Suppressor macrophage treated with lipopolysaccharide for 1 hour (primary cell): ENCODE measurements at places on chromosomes 1 and 21.
A peak's percentile ranks its signal among the peaks of the same experiment; 100 is the strongest.

GRCh38 chr1:59150577-59151386 lies 146.1 kb upstream of the FGGY start:
- DNase-seq, result peak; percentile 81

DNA sequence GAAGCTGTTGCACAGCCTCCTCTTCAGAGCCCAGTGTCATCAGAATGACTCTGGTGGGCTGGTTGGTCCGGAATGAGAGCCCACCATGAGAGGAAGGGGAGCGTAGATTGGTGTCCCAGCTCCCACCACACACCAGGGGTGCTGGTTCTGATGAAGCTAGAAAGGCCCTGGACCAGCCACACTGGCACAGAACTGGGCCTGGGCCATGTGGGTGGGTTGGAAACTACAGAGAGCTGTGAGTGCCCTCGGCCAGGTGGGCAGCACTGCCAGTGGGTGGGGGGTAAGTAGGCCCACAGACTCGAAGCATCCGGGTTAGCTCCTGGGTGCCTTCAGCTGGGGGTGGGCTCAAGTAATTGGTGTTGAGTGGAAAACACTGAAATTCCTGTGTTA lies 11.6 kb upstream of the TFF1 start:
- DNase-seq, result no peak

GRCh38 chr1:94323311-94324177 lies 86.2 kb upstream of the ARHGAP29 start:
- no peak for DNase-seq

DNA sequence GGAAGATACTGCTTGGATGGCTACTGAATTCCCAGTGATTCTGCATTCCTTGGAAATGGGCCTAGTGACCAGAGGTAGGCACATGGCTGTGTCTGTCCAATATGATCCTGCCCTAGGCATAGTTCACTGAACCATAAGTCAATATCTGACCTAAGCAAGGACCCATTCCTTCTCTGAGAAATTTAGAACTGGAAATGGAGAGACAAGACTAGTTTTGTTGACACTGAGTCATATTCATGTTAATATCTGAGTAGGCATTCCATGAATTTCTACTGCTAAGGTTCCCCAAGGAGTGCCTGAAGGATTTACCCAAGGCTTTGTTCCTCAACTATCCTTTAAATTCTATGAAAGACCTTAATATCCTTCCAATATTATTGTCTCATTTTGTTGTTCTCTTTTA lies 329.8 kb upstream of the BEND5 start:
- DNase-seq, result no peak

- peak; percentile 96 for DNase-seq
Measured at GRCh38 chr1:42682739-42683531, 717 bp downstream of the YBX1 start.

- no peak for DNase-seq
Measured at GRCh38 chr1:110151175-110151669, 928 bp downstream of the SLC6A17 start.

DNA sequence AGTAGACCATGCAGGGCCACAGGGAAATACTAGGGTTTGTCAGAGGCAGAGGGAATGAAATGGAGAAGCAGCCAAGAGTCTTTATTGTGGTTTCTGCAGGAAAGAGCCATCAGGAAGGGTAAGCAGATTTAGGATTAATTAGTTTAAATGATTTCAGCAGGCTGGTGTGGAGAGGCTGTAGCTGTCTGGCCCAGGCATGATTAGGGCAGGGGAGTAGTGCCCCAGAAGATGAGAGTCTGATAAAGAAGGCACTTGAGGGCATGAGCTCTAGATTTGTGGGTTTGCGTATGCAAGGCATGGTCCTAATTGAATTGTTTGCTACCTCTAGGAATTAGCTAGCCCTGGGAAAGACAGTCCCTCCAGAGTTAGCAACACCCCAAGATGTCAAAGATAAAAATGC lies 484.6 kb upstream of the PLXNA2 start:
- DNase-seq, result no peak

GRCh38 chr1:185377831-185378230 lies 60.8 kb upstream of the IVNS1ABP start:
- DNase-seq, result no peak

- DNase-seq, result no peak
Measured at GRCh38 chr1:177561436-177561835, 390.7 kb downstream of the BRINP2 start.

- no peak for DNase-seq
Measured at GRCh38 chr1:2787163-2787911, 14.2 kb downstream of the TTC34 start.

GRCh38 chr1:107244709-107245500 lies 104.1 kb downstream of the NTNG1 start:
- DNase-seq, result no peak

DNA sequence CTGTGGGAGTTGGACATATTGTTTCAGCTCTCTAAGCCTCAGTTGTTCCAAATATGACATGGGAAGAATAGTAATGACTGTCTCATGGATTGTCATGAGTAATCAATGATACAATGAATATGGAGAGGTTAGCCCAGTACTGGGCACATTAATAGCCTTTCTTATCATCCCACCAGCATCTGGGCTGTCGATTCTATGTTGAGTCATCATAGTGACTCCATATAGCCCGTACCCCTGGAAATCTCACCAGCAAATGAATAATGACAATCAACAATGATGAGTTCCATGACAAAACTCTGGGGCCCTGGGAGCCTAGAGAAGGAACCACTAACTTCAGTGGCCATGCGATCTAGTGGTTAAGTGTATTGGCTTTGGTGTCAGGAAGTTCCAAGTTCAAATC lies 39.7 kb upstream of the GJB5 start:
- DNase-seq, result no peak
